ENCODE measurements at places on chromosomes 13 and 19.

- DNase-seq = no peak
Measured at GRCh38 chr19:6668691-6669090, 1.3 kb downstream of the TNFSF14 start.

DNA sequence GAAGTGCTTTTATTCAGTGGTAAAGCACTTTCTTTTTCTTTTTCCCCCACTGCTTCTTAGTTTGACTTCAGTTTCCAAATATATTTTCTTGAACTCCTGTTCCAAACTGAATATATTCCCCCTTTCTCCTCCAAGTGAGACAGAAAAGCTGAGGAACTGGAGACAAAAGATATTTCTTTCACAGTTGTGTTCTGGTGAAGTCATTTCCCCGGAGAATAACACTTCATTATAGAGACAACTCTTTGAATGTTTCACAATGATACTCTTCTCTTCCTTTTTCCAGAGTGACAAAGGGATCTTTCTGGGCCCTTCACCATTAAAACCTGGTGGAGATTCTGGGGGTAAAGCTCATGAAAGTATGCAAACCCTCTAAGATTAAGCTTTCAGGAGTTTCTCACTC is 860.8 kb upstream of the SLITRK5 start:
- no peak for DNase-seq

DNA sequence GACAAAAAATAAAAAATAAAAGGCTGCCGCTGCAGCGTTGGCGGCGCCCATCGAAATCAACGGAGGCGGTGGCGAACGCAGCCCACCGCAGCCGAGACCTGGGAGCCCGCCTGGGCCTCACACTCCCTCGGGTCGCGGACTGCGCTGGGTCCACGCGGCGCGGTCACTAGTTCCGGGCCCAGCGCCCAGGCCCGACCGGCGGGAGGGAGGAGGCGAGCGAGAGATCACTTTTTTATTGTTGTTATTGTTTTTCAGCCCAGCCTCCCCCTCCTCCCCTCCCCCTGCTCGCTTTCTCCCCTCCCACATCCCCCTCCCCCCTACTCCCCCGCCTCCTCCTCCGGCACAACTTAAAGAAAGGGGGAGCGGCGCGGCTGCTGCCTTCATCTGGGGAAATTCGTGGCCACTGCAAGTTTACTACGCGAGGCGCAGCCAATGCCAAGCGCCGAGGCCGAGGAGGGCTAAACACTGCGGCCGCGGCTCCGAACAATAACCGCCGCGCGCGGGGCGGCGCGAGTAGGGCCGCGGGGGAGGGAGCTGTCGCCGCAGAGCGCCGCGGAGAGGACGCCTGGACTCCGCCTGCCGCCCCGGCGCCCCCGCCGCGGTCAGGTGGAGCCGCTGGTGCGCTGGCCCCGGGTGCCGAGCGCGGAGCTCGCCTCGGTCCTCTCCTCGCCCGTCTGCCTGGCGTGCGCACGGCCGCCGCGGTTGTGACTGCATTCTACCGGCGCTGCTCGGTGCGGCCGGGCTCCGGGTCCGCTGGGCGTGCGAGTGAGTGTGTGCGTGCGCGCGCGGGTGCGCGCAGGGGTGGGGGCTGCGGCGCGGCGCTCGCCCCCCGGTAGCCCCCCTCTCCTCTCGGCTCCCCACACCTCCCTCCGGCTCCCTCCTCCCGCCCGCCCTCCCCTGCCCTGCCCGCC is 505 bp upstream of the ZIC2 start:
- no peak for DNase-seq

DNA sequence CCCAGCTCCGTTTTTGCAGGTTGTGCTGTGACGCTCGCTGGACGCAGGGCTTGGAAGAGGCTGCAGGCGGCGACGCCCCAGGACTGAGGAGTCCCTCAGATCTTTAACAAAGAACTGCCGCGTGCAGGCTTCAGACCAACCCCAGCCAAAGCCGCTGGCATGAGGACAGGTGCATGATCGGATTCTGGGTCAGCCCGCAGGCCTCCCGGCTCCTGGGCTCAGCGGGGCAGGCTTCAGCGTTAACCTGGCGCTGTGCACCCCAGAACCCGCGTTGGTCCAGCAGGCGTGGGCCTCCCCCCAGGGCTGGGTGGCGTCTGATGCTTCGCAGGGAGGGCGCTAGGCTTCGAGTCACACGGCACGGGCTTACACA is 920 bp upstream of the TIMM13 start:
- no peak for DNase-seq

DNA sequence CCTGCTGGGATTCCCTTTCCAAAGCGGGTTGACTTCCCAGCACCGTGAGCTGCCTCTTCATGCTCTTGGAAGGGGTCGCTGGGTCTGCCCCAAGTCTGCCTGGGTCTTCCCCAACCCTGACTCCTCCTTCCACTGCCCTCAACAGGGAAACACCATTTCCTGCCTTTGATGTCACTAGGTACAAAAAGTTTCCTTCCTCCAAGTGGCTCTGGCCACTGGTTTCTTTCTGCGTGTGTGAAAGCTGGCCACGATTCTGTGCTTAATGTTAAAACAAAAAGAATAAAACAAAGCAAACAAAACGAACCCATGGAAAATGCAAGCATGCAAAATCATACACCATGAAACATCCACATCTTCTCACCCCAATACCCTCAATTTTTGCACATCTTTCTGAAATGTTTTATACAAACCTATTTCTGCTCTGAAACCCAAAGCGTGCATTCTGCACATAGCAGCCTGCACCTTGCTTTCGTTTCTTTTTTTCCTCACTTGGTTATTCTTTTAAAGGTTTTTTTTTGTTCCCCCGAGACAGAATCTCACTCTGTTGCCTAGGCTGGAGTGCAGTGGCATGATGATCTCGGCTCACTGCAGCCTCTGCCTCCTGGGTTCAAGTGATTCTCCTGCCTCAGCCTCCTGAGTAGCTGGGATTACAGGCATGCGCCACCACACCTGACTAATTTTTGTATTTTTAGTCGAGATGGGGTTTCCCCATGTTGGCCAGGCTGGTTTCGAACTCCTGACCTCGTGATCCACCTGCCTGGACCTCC is 12.5 kb upstream of the TNFSF9 start:
- no peak for DNase-seq

DNA sequence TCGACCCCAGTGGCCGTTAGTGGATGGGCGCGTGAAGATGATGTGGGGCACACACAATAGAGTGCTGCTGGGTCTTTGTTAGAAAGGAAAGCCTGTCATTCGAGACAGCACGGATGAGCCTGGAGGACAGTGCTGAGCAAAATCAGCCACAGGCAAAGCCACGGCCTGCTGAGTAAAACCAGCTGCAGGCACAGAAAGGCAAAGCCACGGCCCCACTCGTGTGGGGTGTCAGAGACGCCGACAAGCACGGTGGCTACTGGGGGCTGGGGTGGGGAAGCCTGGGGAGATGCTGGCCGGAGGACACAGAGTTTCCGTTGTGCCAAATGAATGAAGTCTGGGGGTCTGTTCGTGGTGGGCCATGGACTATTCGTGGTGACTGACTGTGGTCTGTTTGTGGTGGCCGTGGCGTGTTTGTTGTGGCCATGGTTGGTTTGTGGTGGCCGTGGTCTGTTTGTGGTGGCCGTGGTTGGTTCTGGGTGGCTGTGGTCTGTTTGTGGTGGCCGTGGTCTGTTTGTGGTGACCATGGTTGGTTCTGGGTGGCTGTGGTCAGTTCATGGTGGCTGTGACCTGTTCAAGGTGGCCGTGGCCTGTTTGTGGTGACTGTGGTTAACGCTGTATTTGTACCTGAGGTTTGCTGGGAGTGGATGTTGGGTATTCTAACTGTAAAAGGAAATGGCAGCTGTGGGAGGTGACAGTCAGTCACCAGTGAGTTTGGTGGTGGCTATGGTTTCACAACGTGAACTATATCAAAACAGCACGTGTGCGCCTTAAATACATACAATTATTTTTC is 36.3 kb downstream of the MCF2L start:
- DNase-seq = no peak

- DNase-seq = no peak
Measured at GRCh38 chr13:112908342-112908741, 60.7 kb upstream of the MCF2L start.

- DNase-seq = no peak
Measured at GRCh38 chr13:69970520-69970919, 137.1 kb upstream of the ATXN8OS start.

DNA sequence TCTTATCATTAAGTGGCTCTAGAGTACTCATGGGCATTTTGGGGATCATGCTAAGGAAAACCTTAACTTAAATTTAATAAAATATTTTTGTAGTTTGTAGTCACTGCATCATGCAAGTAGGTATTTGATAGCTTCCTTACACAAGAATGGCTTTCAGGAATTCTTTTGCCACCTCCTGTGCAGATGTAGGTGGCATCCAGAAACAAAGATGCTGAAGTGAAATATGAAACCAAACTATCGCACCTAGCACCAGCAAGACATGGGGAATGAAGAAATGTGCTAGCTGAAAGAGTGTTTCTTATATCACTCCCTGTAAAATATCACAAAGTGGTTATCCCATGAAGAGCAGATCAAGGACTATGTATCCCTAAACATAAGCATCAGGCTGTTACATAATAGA is 924.5 kb upstream of the PRR20A start:
- no peak for DNase-seq

- DNase-seq = no peak
Measured at GRCh38 chr13:51552027-51552426, 32.2 kb upstream of the WDFY2 start.

GRCh38 chr19:52296773-52297600 is at the start of gene ZNF480:
ZNF480 (plus strand) TSS chr19:52297169; CDS start chr19:52300413, 3,244 bp downstream.
- peak; percentile 56 for DNase-seq

GRCh38 chr13:24929196-24929595 is 165.2 kb downstream of the RNF17 start:
- no peak for DNase-seq

GRCh38 chr13:59279576-59279975 is 884.2 kb downstream of the DIAPH3 start:
- no peak for DNase-seq

- no peak for DNase-seq
Measured at GRCh38 chr13:56735537-56735942, 405.2 kb upstream of the PRR20A start.

DNA sequence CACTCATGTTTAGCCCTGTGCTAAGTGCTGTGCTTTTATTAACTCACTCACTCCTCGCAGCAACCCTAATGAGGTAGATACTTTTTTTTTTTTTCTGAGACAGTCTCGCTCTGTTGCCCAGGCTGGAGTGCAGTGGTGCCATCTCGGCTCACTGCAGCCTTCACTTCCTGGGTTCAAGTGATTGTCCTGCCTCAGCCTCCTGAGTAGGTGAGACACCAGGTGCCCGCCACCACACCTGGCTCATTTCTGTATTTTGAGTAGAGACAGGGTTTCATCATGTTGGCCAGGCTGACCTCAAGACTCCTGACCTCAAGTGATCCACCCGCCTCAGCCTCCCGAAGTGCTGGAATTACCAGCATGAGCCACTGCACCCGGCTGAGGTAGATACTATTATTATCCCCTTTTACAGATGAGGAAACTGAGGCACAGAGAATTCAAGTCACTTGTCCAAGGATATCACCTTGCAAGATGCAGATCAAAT is 2.5 kb downstream of the ITPKC start:
- no peak for DNase-seq

DNA sequence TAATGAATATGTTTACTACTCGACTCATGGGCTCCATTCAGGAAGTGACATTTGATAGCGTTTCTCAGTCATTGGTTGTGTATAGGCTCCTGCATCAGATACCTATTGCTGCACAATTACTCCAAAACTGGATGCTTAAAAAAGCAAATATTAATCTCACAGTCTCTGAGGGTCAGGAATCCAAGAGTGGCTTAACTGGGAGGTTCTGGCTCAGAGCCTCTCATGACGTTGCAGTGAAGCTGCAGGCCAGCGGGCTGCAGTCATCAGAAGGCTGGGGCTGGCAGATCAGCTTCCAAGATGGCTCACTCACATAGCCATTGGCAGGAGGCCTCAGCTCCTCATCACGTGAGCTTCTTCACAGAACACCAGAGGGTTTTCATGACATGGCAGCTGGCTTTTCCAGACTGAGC is 525.1 kb upstream of the NBEA start:
- DNase-seq = no peak

GRCh38 chr19:7879836-7880235 is 5.6 kb upstream of the PRR36 start:
- DNase-seq = no peak

DNA sequence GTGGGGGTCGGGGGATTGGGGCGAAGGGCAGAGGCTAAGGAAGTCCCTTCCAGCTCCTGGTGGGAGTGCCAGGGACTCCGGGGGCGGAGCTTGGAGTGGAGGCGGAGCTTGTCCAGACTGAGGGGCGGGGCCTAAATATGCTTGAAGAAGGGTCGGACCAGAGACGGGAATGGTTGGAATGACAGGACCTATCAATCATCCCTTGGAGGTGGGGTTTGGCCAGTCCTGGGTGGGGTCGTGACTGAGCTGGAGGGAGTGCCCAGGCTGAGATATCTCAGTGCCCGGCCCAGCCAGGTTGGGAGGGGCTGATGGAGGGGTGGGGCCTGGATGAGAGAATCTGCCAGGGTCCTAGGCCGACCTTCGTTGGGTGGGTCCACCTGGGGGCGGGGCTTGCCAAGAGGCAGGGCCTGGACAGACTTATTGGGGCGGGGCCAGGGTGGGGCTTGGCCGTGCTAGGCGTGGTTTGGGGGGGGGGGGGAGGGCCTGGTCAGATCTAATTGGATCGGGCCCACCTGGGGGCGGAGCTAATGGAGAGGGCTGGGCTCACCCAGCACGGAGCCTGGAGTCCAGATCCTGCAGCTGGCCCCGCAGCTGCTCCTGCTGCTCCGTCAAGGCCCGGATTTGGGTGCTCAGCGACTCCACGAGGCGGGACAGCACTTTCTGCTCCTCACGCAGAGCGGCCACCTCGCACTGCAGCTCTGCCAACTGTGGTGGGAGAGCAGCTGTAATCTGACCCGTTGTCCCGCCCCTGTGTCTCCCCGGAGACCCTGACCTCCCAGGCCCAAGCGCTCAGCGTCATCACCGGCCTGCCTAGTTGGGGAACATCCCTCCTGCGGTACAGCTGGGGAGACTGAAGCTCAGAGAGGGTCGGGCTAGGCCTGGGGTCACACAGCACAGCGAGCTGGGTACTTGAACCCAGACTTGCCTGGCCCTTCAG is 2.6 kb upstream of the WIZ start:
- peak; percentile 77 for DNase-seq

- DNase-seq = no peak
Measured at GRCh38 chr19:52640916-52641315, 2.8 kb upstream of the ZNF83 start.

DNA sequence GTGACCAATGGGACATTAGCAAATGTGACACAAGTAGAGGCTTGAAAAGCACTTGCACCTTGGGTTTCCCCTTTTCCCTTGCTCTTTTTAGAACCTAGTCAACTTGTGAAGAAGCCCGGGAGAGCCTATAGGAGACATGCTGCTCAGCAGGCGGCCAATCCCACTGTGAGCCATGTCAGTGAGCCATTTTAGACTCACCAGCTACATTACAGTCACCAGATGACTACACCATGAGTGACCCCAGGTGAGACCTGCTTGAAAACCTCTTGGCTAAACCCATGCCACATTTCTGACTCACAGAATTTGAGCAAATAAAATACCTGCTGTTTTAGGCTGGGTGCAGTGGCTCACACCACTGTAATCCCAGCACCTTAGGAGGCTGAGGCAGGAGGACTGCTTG is 317.5 kb downstream of the KLF12 start:
- DNase-seq = no peak

GRCh38 chr13:97339988-97340749 is 93.8 kb upstream of the RAP2A start:
- no peak for DNase-seq

Measured in iPS DF 19.7 (cell line).